NCI-H1092 treated with DMSO at 0.1 percent for 48 hours (cell line): ENCODE measurements at places on chromosomes 6 and 20.

- no peak for DNase-seq
These were observed 5.5 kb upstream of the JAG1 start for GRCh38 chr20:10679269-10679668.

GRCh38 chr6:38169977-38170526 is 350.5 kb downstream of the ZFAND3 start:
- peak; percentile 68 for DNase-seq

- DNase-seq = peak; percentile 44
These were observed 1.0 kb downstream of the CALHM6 start for GRCh38 chr6:116461932-116462885.

GRCh38 chr20:59429396-59429795 is 129.0 kb downstream of the EDN3 start:
- DNase-seq = no peak

- DNase-seq = no peak
These were observed 80.5 kb downstream of the IMPG1 start for GRCh38 chr6:75991941-75992340.

DNA sequence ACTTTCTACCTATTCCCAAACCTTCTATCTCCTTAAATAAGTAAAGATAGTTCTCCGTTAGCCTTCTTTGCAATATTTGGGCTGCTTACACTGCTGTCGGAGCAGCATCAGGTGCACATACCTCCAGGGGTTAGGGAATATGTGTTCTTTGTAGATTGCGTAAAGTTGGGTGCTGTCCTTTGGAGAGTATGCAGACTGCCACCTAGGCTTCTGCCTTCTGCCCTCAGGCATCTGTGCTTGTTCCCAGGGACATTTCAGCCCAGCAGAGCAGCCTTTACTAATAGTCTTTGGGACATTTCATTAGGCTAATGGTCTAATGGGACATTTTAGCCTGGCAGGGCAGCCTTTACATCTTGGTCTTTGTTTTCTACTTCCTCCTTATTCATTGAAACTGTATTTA is 260.6 kb downstream of the TPBG start:
- no peak for DNase-seq

- no peak for DNase-seq
These were observed 6.3 kb downstream of the SCML4 start for GRCh38 chr6:107817784-107818183.

- peak; percentile 2 for DNase-seq
These were observed 99.1 kb downstream of the HIVEP2 start for GRCh38 chr6:142845624-142846458.

DNA sequence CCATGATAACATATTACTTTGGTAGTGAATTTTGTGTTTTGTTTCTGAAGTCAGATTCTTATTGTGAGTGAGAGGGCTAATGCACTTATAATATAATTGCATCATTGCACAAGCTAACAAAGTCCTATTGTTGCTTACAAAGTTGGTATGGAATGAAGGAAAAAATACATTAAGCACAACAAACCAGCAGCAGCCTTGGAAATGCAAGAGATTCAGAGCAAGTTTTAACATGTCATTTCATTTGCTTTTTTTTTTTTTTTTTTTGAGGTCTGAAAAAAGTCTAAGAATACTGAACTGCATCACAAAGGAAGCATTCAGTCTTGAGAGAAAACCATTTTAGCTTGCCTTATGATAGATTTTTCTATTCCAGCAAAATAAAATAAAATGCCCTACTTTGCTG is 57.6 kb downstream of the PLCB4 start:
- DNase-seq = no peak

DNA sequence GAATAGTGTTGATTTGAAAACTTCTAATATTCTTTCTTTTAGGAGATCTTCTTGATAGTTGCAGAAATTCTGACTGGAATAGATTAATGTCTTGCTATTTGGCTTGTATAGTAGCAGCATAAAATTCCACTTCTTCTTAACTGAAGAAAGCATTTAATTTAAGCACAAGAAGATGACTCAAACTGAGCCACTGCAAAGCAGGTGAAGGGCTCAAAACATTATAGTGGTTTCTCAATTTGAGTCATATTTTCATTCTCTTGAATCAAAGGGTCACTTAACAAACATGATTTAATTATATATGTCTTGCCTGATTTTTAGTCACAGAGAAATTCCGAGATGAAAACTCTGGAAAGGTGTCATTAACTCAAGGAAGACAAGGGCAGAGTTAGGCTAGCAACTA is 239.3 kb downstream of the ZNF217 start:
- DNase-seq = no peak

GRCh38 chr20:17641520-17641964 is 40.5 kb downstream of the RRBP1 start:
- DNase-seq = no peak

- peak; percentile 80 for DNase-seq
These were observed 65.8 kb upstream of the CCDC167 start for GRCh38 chr6:37565267-37566110.

- no peak for DNase-seq
These were observed 46.0 kb upstream of the TASP1 start for GRCh38 chr20:13684566-13685222.

DNA sequence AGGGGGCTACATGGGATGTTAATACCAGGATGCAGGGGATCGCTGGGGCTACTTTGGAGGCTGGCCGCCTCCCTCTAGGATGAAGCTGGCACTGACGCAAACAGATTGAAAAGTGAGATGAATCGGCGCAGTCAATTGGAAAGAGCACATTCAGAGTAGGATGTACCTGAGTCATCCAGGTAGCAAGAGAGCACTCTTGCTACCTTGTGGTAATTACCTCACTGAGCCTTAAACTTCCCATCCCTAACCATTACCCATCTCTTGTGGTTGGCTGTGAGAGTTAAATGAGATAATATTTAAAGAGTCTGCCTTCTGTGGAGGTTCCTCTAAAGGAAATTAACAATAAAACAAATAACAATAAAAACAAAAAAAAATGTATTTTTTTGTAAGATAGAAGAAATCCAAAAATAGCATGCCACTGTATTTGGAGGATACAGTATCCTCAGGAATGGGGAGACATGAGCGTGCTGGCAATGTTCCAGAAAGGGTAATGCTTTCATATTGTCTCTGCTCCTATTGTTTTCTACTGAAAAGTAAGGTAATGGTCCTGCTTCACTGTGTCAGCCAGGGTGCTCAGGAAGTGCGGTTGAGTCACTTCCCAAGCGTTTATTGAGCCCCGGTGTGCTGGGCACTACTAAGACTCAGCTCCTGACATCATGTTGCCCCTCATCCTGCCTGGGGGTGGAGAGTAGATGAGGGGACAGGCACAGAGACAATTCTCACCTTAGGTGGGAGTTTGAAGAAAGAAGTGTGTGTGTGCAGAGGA is 301.1 kb downstream of the EYA4 start:
- no peak for DNase-seq

GRCh38 chr6:127207591-127208120 is 59.0 kb upstream of the RNF146 start:
- no peak for DNase-seq

- DNase-seq = no peak
These were observed 49.2 kb downstream of the ARID1B start for GRCh38 chr6:156826290-156826955.

- DNase-seq = no peak
These were observed 91.9 kb downstream of the MYLK4 start for GRCh38 chr6:2658788-2659187.

GRCh38 chr6:170583756-170584180 is 669 bp downstream of the PDCD2 start:
- peak; percentile 57 for DNase-seq

- DNase-seq = no peak
These were observed 214.4 kb upstream of the KCNG1 start for GRCh38 chr20:51237278-51237677.
